ENCODE measurements at places on chromosomes 3 and 15.
A peak's percentile ranks its signal among the peaks of the same experiment; 100 is the strongest.

- DNase-seq: no peak
Observed at GRCh38 chr3:139476348-139476747, at the start of gene RBP2. RBP2 (minus strand) TSS chr3:139476516; CDS start chr3:139476459, 57 bp downstream.

- DNase-seq: no peak
Observed at GRCh38 chr15:46556559-46557379, 921.9 kb downstream of the SQOR start.

DNA sequence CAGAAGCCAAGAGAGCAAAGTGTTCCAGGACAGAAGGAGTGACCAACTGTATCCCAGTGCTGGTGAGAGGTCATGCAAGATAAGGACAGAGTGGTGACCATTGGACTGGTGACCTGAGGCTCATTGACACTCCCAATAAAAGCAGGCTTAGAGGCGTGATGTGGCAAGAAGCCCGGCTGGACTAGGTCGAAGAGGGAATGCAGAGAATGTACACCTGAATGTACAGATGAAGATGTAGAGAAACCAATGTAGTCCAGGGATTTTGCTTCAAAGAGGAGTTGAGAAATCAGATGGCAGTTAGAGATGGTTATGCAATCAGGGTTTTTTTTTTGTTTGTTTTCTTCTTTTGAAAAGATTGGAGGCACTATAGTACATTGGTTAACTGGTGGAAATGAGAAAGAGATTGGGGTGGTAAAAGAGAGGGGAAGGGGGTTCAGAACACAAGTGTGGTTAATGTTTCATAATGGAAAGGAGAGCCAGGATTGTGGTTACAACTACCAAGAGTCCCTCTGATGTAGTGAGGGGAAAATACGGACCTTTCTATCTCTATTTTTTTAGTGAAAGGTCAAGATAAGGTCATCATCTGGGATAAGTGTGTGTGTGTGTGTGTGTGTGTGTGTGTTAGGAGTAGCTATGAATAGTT lies 23.3 kb downstream of the ST3GAL6 start:
- peak; percentile 52 for DNase-seq

DNA sequence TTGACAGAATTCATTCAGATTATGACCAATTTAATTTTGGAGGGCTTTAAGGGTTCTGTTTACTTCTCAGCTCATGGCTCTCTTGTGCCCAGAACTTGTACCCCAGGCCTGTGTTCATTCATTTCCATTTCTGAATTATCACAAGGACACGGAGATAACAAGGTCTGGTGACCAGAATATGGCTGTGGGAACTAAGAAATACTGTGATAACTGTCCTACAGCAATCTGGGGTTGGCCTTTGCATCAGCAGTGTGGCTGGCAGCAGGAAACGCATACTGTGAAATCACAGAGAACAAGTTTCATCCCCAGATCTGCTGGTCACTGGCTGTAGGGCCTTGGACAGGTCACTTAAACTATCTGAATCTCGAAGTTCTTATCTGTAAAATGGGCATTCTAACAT lies 41.8 kb upstream of the TPM1 start:
- no peak for DNase-seq

GRCh38 chr3:126083511-126083912 lies 412 bp downstream of the SLC41A3 start:
- DNase-seq: peak; percentile 74

- no peak for DNase-seq
Observed at GRCh38 chr15:66704019-66704802, 2.2 kb downstream of the SMAD6 start.

- peak; percentile 86 for DNase-seq
Observed at GRCh38 chr15:49624056-49624455, 3.2 kb downstream of the DTWD1 start.

DNA sequence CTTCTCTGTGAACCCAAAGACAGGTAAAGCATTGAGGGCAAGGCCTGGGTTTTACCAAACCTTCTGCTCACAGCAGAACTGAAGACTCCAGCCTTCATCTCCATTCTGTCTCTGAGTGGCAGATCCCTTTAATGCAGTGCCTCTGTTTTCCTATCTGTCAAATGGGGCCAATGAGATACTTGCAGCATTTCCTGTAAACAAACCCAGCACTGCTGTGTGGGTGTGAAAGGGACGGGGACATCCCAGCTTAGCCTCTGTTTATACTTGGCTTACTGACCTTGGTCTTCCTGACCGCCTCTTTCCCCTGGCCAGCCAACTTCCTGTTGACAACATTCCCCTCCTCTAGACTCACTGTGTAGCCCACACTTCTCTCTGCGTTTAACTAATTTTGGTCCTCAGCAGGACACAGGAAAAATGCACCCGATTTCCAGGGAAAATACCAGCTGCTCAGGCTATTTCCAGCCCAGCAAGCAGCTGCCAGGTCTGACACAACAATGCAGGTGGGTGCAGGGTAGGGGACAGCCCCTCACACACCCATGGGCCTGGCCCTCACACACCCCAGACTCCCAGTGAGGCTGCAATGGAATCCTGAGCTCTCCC lies 105.9 kb upstream of the HERC1 start:
- DNase-seq: peak; percentile 35

DNA sequence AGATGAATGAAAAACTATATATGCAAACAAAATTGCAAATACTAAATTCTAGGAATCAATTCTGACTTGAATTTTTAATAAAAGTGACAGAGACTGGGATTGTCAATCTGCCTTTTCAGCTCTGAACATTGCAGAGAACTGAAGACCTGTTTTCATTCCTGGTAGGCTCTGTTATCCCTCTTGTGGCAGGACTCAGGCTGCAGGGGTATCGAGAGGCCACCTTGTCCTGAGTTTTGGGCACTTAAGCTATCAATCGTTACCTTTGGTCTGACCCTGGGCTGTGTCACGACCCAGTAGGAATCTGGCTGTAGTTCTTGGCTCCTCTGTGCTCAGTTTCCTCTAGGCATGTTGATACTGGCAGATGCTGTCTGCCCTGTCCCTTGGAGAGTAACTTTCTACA lies 238.0 kb downstream of the CACNA2D3 start:
- no peak for DNase-seq

DNA sequence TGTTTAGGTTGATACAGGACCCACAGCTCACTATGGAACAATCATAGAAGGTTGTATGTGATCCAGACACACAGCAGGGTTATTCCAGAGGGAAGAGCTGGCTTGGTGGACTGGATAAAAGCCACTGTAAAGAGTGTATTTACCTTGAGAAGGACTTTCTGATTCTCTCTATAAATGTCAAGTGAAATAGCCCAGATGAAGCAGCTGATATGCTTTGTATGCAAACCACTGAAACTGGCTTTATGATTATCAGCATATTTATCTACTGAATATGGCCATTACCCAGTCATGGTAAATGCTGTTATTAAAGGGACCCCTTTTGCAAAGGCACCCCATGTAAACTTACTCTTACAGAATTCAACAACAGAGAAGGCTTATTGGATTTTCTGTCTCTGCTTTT lies 28.1 kb downstream of the C3orf80 start:
- no peak for DNase-seq

- no peak for DNase-seq
Observed at GRCh38 chr3:52525680-52526561, 7.7 kb downstream of the NT5DC2 start.

- DNase-seq: no peak
Observed at GRCh38 chr15:74844319-74845207, 1.6 kb upstream of the ULK3 start.

GRCh38 chr3:3110299-3110630 lies at the start of gene IL5RA:
IL5RA (minus strand) TSS chr3:3110374; CDS start chr3:3104984, 5,390 bp downstream.
- peak; percentile 4 for DNase-seq

- DNase-seq: no peak
Observed at GRCh38 chr3:158912188-158912587, 110.3 kb downstream of the MFSD1 start.
